ENCODE measurements at places on chromosomes 16 and 17.
A peak's percentile ranks its signal among the peaks of the same experiment; 100 is the strongest.

DNA sequence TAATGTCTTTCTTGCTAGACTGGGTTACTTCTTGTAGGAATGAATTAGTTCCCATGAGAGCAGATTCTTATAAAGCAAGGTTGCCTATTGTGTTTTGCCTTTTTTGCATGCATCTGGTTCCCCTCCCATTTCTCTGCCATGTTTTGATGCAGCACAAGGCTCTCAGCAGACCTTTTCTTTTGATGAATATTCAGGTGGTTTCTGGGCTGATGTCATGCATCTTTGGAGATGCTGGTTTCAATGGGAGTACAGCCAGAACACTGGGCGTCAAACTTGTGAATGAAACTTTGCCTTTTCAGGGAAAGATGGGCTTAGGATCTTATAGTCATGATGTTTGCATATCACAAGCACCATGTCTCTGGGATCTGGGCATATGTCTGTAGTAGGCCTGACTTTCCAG, 111.7 kb upstream of the CCL2 start:
- no peak for DNase-seq

- DNase-seq: no peak
Observed at GRCh38 chr17:42852351-42852750, 1.4 kb downstream of the AOC3 start.

GRCh38 chr17:27461192-27461859, 5.1 kb downstream of the KSR1 start:
- DNase-seq: no peak

DNA sequence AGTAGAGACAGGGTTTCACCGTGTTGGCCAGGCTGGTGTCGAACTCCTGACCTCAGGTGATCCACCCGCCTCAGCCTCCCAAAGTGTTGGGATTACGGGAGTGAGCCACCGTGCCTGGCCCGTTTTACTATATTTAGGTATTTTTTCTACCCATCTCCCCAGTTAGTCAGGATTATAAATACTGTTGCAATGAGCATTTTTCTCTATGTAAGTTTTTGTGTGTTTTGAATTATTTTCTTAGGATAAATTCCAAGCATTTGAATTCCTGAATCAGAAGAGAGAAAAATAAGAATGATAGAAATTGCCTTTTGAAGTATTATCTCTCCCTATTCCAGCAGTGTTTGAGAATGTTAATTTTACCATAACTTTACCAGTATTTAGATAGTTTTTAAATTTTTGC, 36.6 kb downstream of the KIAA0513 start:
- no peak for DNase-seq

DNA sequence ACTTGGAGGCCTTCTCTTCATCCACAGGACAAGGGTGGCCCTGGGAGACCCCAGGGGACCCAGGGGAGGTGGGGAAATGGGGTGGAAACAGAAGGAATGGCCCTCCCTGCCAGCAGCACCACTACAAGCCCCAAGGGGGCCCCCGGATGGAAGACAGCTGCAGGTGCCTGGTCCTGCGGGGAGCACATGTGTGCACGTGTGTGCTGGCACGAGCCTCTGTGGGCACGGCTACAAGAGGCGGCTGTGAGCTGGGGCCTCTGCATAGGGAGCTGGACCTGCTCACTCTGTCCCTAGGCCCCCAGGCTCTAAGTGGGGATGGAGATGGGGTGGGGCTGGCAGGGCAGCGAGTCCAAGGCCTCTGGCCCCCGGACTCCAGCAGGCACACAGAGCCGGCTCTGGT, 13.2 kb upstream of the AATK start:
- DNase-seq: no peak

DNA sequence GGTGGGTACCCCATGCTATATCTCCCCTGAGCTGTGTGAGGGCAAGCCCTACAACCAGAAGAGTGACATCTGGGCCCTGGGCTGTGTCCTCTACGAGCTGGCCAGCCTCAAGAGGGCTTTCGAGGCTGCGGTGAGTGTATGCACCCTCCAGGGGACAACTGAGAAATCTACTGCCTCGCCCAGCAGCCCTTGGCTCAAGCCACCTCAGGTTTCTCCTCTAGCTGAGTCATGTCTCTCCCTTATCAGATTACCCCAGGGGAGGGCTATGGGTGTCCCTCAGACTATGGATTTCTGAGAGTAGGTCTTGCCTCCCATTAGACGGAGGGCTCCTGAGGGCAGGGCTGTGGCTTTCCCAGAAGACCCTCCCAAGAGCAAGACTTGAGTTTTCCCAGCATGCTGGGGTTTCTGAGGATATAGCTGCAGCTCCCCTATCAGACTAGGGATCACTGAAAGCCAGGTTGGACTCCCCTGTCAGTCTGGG, 6.7 kb downstream of the NEK8 start:
- DNase-seq: no peak

- DNase-seq: no peak
Observed at GRCh38 chr17:70608193-70608592, 438.9 kb downstream of the KCNJ2 start.

- DNase-seq: no peak
Observed at GRCh38 chr16:48834576-48834975, 224.6 kb upstream of the N4BP1 start.

GRCh38 chr17:61600621-61601020, 9.6 kb upstream of the NACA2 start:
- DNase-seq: no peak

DNA sequence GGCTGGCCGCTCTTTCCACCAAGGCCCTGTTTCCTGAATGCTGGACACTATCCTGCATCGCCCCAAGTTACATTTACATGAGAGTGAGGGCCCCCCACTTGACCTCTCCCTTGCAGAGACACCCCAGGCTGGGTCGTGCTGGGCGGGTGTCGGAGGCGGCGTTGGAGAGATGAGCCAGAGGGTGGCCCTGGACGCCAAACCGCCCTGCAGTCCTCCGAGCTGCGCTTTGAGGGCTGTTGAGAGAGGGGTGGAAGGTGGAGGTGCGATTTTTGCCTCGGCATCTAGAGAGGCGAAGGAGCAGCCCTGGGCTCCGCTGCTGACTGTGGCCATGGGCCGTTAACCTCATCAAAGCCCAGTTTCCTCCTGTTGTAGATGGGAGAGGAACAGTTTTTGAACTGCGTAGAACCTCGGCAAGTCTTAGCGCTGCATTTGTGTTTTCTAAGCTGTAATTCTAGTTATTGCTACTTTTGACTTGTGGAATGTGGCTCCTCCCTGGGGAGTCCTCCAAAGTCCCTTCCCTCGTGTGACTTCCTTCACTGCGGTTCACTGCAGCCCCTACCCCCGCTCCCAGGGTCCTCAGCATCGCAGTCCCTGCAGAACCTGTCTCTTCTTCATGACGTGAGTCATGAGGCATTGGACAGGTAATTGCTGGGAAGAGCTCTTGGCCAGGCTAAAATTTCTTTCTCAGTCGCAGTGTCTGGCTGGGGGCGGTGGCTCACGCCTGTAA, 986 bp upstream of the ELOB start:
- no peak for DNase-seq

GRCh38 chr17:59311051-59311468, 20.4 kb upstream of the YPEL2 start:
- peak; percentile 44 for DNase-seq

DNA sequence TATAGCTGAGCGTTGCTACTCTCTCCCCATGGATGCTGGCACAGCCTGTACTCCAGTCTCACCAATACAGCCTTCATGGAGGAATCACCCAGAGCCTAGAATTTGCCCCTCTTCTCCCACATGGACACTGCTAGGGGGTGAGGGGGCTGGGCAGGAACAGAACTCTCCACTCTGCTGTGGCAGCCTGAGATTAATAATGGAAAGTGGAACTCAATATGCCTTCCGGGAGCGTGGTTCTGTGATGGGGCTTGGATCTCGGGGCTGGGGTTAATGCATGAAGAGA, 1.2 kb downstream of the SLC9A5 start:
- no peak for DNase-seq

DNA sequence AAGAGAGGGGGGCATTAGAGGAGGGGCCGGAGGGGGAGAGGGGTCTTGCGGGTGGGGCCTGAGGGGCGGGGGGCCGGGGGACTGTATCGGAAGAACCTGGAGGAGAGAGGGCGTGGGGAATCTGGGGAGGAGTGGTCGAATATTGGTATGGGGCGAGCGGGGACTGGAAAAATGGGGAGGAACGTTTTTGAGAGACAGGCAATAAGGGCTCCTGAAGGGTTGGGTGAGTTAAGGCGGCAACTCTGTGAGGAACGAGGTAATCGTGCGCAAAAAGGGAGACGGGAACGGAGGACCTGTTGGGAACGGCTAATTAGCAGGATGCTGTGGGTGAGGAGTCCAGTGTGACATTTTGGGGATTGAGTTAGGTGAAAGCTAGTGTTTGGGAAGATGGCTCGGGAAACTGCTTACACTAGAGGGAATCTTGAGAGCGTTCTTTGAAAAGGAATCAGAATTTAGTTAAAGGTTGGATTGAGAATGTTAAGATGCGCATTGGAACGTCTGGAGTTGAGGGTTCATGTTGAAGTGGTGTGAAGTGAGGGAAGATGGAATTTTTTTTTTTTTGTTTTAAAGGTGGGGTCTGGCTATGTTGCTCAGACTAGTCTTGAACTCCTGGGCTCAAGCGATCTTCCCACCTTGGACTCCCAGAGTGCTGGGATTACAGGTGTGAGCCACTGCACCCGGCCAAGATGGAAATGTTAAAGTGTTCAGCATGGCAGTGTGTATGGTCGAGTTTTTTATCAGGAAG, 662 bp downstream of the WIPF2 start:
- peak; percentile 56 for DNase-seq

DNA sequence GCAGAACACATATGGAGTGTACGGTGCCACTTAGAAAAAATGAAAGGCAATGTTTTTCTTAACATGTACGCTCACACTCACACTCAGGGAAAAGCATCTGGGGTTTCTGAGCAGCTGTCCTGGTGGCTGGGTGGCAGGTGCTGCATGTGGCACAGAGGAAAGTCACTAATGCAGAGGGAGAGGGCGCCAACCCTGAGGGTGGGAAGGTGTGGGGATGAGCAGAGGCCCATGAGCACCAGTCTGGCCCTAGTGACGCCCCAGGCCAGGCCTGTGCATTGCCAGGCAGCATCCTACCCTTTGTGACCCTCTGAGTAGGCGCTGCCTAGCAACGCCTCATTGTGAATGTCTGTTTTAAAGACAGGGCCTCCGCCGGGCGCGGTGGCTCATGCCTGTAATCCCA, 19.1 kb upstream of the LCMT1 start:
- no peak for DNase-seq

GRCh38 chr17:33013596-33014375, 22.1 kb downstream of the SPACA3 start:
- DNase-seq: no peak

GRCh38 chr17:19019041-19019941, 14.7 kb upstream of the FAM83G start:
- DNase-seq: no peak

DNA sequence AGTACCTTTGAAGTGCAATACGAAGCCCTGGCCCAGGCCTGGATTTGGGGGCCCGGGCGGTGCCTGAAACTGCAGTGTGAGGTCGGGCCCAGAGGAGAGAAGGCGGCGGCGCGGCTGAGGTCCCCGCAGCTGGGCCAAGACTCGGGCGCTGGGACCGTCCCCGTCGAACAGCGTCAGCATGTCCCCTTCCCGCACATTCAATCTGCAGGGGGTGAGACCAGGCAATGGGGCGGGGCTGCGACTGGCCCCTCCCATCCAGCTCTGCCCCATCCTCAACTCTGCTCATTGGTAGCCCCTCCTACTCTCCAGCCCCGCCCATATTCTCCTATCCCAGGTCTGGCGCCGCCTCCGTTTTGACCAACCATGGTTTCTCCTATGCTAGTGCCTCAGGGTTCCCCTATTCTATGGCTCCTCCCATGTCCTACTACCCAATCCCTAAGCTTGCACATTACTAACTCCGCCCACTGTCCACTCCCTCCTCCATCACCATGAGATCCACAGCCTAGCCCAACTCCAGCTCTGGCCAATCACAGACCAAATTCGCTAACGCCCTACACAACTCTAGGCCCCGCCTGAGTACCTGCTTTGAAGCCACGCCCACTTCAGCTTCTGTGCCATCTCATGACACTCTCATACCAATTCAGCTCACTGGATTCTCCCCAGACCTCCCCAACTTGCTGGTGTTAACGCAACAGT, 14.4 kb upstream of the CDIPT start:
- peak; percentile 77 for DNase-seq

- DNase-seq: no peak
Observed at GRCh38 chr17:78307887-78308638, 51.8 kb downstream of the SOCS3 start.

GRCh38 chr17:4597975-4598374, 13.6 kb downstream of the SMTNL2 start:
- DNase-seq: no peak
